ENCODE measurements at places on chromosomes 3 and 15. TPM values are rescaled to one million over a fixed set of nuclear protein-coding genes. Genes with fewer than 3 reads are reported as not detected.

CCDC54 gene
- total RNA-seq = not detected

DNA sequence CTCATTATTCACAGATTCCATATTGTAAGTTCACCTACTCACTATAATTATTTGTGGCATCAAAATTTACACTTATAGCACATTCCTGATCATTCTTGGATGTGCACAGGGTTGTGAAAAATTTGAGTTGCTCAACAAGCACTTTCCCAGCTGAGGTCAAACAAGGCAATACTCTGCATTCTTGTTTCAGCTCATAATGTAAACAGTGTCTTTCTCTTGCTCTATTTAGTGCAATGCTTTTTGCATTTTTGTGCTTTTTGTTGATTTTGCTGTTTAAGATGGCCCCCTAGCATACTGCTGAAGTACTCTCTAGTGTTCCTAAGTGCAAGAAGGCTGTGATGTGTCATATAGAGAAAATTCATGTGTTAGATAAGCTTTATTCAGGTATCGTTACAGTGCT lies 66.7 kb upstream of the TNIK start:
- DNase-seq = no peak

- DNase-seq = peak; percentile 70
Measured at GRCh38 chr3:10753964-10754363, 62.1 kb upstream of the SLC6A11 start.

NRG4 gene
- total RNA-seq = 0.05 TPM
